ENCODE measurements at places on chromosomes 1 and 21. TPM values are rescaled to one million over a fixed set of nuclear protein-coding genes. Genes with fewer than 3 reads are reported as not detected.

DNA sequence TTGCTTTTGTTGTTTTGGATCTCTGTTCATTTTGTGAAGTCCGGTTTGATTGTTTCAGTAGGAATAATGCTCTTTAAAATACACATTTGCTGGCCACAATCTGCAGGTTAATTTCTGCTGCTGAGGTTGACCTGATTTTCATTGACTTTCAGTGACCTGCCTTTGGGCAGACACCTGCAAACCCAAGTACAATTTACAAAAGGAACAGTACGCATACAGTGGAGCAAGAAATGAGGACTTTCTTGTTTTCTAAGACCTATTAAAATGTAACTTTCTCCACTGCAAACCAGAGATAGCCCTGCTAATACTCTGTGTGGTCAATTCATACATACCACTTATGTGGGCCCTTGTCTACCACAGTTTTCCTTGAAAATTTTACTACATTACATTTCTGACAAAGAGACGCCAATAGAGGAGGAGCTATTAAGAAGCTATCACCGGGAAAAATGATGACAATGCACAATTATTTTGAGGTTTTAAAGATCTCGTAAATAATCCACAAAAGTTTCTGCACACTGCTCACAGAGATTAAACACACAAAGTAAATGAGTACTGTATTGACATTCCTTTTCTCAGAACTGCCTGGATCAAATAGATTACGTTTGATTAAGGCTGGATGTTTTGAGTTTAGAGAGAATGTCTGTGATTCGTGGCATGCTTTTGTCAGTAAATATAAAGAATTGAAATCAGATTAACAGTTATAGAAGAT, 141.9 kb downstream of the SDCCAG8 start:
- no peak for DNase-seq
- peaks cover 7% of the 10 kb centered on the region for H3K36me3 ChIP-seq
- no peak overlapping the region for H3K27ac ChIP-seq

DNA sequence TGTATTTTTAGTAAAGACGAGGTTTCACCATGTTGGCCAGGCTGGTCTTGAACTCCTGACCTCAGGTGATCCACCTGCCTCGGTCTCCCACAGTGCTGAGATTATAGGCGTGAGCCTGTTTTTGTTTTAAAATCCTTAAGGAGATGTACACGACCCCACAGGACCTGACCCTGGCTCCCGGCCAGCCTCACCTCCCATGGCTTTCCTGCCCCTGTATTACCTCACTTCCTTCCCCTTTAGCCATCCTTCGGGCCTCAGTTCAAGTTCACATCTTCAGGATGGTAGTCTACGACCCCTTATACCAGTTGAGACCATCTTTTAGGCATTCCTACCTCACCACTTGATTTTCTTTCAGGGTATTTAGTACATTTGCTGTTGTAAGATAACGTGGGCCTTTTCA, 36.3 kb downstream of the TCP10L start:
- H3K4me1 ChIP-seq, result peaks cover 16% of the 10 kb centered on the region
- H3K36me3 ChIP-seq, result peaks cover 3% of the 10 kb centered on the region
- H3K4me3 ChIP-seq, result no peak overlapping the region
- H3K27me3 ChIP-seq, result no peaks in the 10 kb centered on the region
- no peak for DNase-seq

- H3K4me1 ChIP-seq, result no peaks in the 10 kb centered on the region
- no peak overlapping the region for H3K27ac ChIP-seq
- DNase-seq, result no peak
- H3K27me3 ChIP-seq, result peaks cover 86% of the 10 kb centered on the region
- peaks cover 3% of the 10 kb centered on the region for H3K36me3 ChIP-seq
Measured at GRCh38 chr1:38724160-38725131, 135.1 kb downstream of the RRAGC start.

- H3K27ac ChIP-seq, result no peak overlapping the region
- peaks cover 7% of the 10 kb centered on the region for H3K4me1 ChIP-seq
- peaks cover 2% of the 10 kb centered on the region for H3K36me3 ChIP-seq
- H3K27me3 ChIP-seq, result peaks cover 36% of the 10 kb centered on the region
- no peak for DNase-seq
- H3K4me3 ChIP-seq, result no peak overlapping the region
Measured at GRCh38 chr1:87318056-87318650, 10.5 kb upstream of the LMO4 start.

MYOC gene
- not detected for total RNA-seq

- H3K27me3 ChIP-seq, result peaks cover 10% of the 10 kb centered on the region
- H3K4me3 ChIP-seq, result no peak overlapping the region
- no peaks in the 10 kb centered on the region for H3K36me3 ChIP-seq
- no peak for DNase-seq
- H3K27ac ChIP-seq, result no peak overlapping the region
- H3K4me1 ChIP-seq, result no peaks in the 10 kb centered on the region
Measured at GRCh38 chr1:213613549-213613948, 374.2 kb upstream of the PROX1 start.

DNA sequence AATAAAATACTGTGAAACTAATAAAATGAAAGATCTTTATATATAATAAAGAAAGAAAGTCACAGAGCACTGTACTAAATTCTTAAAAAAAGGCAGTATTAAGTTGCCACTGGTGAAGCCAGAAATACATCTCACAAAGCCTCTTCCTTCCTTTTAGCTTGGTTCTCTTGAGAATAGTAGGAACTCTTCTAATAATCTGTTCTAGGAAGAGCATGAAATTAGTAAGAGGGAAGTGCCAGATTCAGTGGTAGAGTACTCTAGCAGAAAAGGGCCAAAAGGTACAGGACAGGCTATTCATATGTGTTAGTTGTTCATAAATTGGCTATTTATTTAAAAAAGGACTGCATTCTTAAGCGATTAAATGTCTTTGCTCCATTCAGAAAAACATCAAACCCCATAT, 33.7 kb downstream of the CTTNBP2NL start:
- peaks cover 23% of the 10 kb centered on the region for H3K27me3 ChIP-seq
- H3K36me3 ChIP-seq, result no peaks in the 10 kb centered on the region
- H3K4me1 ChIP-seq, result no peaks in the 10 kb centered on the region
- DNase-seq, result no peak

S100B gene
- total RNA-seq, result not detected

PALMD gene
- not detected for total RNA-seq

DNA sequence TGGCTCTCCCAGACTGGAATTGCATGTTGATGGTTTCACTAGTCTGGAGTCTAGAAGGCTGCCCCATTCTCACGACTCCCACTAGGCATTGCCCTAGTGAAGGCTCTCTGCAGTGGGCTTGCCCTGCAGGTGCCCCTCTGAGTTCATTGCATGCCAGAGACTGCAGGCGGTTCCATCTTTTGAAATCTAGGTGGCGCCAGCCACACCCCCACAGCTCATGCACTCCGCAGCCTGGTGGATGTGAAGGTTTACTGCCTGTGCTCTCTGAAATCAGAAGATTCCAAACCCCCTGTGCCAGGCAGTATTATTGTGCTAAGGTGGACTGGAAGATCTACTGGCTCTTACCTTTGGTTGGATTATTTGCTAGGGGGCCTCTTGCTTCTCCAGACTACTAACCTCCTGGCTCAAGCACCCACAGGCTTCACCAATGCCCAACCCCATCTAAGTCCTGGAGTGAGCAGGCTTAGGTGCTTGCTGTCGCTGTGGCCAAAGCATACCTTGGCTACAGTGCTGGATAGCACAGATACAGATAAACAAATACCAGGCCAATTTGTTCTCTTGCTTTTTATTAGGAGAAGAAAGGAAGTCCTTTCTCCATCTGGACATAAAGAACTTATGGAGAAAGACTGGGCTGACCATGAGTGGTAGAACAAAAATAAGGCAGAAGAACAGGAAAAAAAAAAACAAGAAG, 83.5 kb upstream of the SIM2 start:
- H3K27me3 ChIP-seq, result peaks cover 32% of the 10 kb centered on the region
- H3K36me3 ChIP-seq, result no peaks in the 10 kb centered on the region
- no peak for DNase-seq

DNA sequence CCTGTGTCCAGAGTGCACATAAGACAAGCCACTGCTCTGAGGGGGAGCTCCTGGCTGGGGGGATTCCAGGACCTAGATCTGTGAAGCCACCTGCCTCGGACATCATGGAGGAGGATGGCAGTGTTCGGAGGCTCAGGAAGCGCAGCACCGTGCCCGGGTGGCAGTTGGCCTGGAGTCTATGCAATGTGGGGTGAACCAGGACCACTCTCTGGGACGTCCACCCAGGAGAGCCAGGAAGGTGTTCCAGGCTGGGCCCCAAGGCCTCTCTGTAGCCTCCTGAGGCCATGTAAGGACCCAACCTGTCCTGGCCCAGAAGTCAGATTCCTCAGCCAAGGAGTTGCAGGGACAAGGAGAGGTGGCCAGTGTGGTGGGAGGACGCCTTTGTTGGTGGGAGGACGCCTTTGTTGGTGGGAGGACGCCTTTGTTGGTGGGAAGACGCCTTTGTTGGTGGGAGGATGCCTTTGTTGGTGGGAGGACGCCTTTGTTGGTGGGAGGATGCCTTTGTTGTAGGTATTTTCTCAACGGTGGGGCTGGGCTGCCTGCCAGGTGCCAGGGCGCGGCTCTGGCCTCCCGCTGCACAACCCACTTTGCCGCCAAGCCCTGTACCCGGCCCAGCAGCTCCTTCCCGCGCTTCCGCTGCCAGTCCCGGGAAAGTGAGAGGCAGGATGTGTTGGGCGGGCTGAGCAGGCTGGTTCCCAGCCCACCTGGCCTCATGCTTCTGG, 30.6 kb upstream of the BMP8B start:
- H3K4me3 ChIP-seq, result no peak overlapping the region
- peaks cover 38% of the 10 kb centered on the region for H3K27me3 ChIP-seq
- H3K27ac ChIP-seq, result no peak overlapping the region
- H3K36me3 ChIP-seq, result peaks cover 2% of the 10 kb centered on the region

FCRL4 gene
- not detected for total RNA-seq

DNA sequence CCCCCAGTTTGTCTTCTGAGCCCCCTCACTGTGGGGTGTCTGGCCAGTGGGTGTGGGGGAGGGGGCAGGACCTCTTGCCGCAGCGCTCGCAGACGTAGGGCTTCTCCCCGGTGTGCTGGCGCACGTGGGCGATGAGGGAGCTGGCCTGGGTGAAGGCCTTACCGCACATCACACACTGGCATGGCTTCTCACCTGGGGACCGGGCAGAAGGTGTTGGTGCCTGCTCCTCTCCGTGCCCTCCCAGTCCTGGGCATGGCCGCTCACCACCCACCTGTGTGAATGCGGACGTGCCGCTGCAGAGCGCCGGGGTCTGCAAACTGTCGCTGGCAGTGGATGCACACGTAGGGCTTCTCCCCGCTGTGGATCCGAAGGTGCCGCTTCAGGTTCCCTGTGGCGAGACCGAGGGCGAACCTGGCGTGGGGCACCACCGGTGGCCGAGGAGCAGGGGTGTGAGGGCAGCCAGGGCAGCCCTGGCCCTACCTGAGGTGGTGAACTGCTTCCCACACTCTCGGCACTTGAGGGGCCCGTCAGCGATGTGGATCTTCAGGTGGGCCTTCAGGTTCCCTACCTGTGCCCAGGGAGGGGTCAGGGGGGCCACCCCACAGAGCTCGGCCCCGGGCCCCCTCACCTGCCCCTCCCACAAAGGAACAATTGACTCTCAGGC, 32.4 kb downstream of the ZBTB17 start:
- no peak overlapping the region for H3K27ac ChIP-seq
- no peak overlapping the region for H3K4me3 ChIP-seq
- no peak for DNase-seq
- H3K27me3 ChIP-seq, result no peaks in the 10 kb centered on the region

DNA sequence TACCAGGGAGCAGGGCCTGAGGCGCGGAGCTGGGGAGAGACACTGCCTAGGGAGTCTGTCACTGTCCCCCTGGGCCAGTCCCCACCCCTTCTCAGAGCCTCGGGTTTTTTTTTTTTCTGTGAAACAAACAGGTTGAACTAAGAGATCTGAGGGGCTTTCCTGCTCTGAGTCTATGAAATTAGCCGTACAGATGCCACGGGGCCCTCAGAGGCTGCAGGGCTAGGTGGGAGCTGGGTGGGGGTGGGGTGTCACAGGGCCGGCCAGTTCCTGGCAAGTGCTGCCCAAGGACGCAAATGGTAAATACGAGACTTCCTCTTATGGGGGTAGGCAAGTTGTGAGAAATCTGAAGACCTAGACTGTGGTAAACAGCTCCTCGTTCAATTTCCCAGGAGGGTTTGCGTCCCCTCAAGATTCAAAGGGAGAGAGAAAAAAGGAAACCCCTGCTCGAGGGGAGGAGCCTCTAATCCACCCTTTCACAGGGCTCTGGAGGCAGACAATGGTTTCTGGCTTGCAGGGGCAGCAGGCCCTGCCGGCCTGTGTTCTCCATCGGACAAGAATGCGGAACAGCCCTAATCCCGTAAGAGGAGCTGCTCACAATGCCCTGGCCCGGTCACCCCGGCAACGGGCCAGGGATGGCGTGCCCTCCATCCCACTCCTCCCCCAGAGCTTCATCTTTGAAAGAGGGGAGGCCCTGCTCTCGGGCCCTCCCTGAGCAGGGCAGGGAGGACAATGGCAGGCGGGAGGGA, 7.8 kb downstream of the NUAK2 start:
- no peaks in the 10 kb centered on the region for H3K27me3 ChIP-seq
- no peak for DNase-seq
- peaks cover 5% of the 10 kb centered on the region for H3K36me3 ChIP-seq
- peak overlapping the region; percentile 88 for H3K27ac ChIP-seq
- peak overlapping the region; percentile 86 for H3K4me3 ChIP-seq

FCGR2B gene
- 2.9 TPM for total RNA-seq
